ENCODE measurements at places on chromosomes 13 and 19.

DNA sequence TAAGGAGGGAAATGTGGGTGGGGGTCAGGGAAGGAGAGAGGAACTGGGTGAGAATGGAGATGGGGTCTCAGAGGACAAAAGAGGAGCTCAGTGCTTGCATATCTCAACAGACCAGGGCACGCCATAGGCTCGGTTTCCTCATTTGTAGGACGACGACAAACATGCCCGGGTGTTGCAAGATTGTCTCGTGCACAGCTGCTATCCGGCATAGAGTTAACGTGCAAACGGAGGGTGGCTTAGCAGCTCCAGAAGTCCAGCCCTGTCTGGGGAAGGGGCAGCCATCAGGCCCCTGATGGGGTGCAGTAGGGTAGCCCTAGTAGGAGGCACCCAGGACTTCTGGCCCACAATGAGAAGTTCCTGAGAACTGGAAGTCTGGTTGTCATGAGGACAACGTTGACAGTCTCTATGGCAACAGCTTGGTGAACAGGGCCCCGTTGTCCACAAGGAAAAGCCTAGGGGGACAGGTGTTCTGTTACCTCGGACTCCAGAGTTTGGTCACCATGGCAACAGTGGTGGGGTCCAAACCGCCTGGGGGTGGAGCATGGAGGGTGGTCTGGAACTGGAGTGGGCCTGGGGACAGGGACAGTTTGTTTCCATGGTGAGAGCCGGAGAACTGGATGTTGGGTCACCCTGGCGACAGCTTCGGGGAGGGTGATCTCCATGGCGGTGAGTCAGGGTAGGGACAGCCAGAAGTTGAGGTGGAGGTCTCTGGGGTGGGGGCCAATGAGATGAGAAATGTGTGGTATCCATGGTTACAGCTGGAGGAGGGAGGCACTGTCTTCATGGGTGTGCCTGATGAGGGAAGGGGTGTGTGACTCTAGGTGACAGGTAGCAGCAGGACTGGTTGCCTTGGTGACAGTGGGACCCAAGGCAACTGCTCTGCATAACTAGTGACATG, 16.8 kb downstream of the TM6SF2 start:
- no peak overlapping the region for H3K27ac ChIP-seq
- H3K4me1 ChIP-seq, result peaks cover 4% of the 10 kb centered on the region
- H3K36me3 ChIP-seq, result no peaks in the 10 kb centered on the region

- H3K27ac ChIP-seq, result no peak overlapping the region
- no peaks in the 10 kb centered on the region for H3K36me3 ChIP-seq
- H3K27me3 ChIP-seq, result no peaks in the 10 kb centered on the region
- DNase-seq, result no peak
- H3K4me1 ChIP-seq, result peaks cover 6% of the 10 kb centered on the region
These were observed 225.7 kb downstream of the LMO7 start for GRCh38 chr13:75861786-75862185.

GRCh38 chr19:17687857-17688784, at the start of gene UNC13A:
Gene UNC13A (minus strand): TSS chr19:17688354. CDS start chr19:17688199, 155 bp downstream.
- peaks cover 16% of the 10 kb centered on the region for H3K4me1 ChIP-seq
- no peaks in the 10 kb centered on the region for H3K27me3 ChIP-seq
- peak within 1 kb of the TSS; percentile 43 for H3K4me3 ChIP-seq
- H3K36me3 ChIP-seq, result no peaks in the 10 kb centered on the region
- peak; percentile 74 for DNase-seq

DNA sequence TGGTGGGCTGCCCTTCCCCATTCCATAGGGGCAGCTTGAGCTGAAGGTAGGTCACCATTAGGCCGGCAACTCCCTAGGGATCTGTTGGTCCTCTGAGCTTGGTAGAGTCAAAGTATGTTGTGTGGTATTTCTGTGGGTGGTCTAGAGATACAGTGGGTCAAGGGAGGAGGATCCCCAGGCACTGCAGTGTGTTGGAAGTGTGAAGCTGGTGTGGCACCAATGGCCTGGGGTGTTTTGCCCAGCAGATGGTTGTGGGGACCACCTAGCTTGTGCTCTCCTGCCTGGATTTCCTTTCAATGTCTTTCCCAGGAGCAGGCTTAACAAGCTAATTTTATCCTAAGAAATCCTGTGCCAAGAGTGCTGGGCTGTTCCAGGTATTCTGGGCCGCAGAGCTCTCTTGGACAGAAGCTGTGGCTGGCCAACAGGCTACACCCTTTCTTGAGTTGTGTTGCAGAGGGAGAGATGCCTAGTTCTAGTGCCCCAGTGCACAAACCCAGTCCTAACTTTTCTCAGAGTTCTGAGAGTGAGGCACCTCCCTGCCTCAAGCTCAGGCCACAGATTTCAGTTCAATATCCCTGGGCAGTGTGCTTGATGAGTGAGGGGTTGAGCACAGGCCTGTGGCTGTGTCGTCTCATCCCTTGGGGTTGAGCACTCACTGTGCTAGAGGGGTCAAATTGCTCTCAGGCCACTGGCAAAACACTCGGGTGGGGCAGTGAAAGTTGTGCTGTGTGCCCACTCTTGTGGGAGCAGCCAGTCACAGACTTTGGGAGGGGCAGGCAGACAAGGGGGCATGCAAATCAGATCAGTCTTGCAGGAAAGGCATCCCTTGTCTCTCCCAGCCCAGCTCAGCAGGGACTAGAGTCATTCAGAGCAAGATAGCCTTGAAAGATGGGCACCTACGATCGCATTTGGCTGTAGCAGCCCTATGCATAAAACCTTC, 1806.1 kb upstream of the MIR17HG start:
- no peaks in the 10 kb centered on the region for H3K27me3 ChIP-seq
- no peak for DNase-seq
- H3K4me3 ChIP-seq, result no peak overlapping the region
- H3K27ac ChIP-seq, result no peak overlapping the region
- no peaks in the 10 kb centered on the region for H3K4me1 ChIP-seq
- H3K36me3 ChIP-seq, result no peaks in the 10 kb centered on the region

GRCh38 chr19:41821003-41821735, 23.3 kb downstream of the LYPD4 start:
- DNase-seq, result peak; percentile 25
- no peaks in the 10 kb centered on the region for H3K4me1 ChIP-seq
- no peaks in the 10 kb centered on the region for H3K27me3 ChIP-seq
- H3K27ac ChIP-seq, result no peak overlapping the region
- H3K36me3 ChIP-seq, result no peaks in the 10 kb centered on the region

DNA sequence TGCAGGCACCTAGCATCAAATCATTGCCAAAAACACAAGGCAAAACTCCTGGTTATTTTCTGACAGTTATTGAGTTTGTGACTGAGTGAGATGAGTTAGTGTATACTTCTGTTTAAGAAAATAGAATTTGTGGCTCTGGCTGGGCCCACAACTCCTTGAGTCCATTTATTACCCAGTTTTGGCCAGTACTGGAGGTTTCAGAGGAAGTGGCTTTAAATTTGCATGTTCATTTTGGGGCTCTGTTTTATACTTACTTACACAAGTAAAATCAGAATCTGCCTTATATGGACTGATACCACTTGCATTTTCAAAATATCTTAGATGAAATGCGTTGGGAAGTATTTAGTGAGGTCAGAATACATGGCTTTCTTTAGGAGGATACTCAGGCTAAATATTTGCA, 29.0 kb downstream of the TNFSF11 start:
- H3K36me3 ChIP-seq, result no peaks in the 10 kb centered on the region
- no peak overlapping the region for H3K27ac ChIP-seq
- H3K27me3 ChIP-seq, result no peaks in the 10 kb centered on the region
- H3K4me3 ChIP-seq, result no peak overlapping the region

DNA sequence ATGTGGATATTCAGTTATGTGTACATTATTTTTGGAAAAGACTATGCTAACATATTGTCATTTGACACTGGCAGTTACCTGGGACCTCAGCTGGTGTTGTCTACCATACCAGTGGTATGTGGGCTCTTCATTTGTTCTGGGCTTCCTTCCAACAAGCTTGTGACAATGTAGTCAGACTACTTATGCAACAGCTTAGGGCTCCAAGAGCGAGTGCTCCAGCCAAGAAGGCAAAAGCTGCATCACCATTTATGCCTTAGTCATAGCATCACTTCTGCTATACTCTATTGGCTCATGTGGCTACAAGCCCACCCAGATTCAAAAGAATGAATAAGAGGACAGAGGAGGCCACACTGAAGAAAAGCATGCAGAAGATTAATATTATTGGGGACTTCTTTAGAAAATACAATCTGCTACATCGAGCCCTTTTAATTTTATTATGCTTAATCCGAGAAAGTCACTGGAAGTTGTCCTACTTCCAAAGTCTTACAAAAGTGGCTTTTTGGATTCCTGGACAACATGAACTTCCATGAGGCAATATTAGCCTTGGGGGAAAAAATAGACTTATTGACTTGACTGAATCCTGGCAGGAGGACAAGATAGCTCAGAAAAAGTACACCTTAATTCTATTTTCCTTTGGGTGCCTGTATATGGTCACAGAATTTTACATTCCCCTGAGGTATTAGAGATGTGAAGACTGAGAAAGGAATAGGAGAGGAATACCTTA, 529.4 kb upstream of the HTR2A start:
- no peaks in the 10 kb centered on the region for H3K36me3 ChIP-seq
- no peaks in the 10 kb centered on the region for H3K4me1 ChIP-seq
- H3K27ac ChIP-seq, result no peak overlapping the region
- H3K4me3 ChIP-seq, result no peak overlapping the region

GRCh38 chr19:15379999-15380647, 536 bp upstream of the AKAP8 start:
- H3K27me3 ChIP-seq, result no peaks in the 10 kb centered on the region
- no peaks in the 10 kb centered on the region for H3K36me3 ChIP-seq
- H3K4me1 ChIP-seq, result peaks cover 22% of the 10 kb centered on the region
- H3K4me3 ChIP-seq, result peak overlapping the region; percentile 76

DNA sequence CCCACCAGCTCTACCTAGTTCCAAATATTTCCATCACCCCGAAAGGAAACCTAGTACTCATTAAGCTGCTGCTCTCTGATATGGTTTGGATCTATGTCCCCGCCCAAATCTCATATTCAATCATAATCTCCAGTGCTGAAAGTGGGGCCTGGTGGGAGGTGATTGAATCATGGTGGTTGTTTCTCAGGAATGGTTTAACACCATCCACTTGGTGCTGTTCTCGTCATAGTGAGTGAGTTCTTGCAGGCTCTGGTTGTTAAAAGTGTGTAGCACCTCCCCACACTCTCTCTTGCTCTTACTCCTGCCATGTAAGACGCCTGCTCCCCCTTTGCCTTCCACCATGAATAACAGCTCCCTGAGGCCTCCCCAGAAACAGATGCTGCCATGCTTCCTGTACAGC, 43.4 kb upstream of the MED4 start:
- H3K4me3 ChIP-seq, result no peak overlapping the region
- no peak for DNase-seq
- no peaks in the 10 kb centered on the region for H3K27me3 ChIP-seq
- no peak overlapping the region for H3K27ac ChIP-seq
- H3K4me1 ChIP-seq, result no peaks in the 10 kb centered on the region

- H3K4me1 ChIP-seq, result no peaks in the 10 kb centered on the region
- no peaks in the 10 kb centered on the region for H3K27me3 ChIP-seq
These were observed 364.0 kb downstream of the LMO7 start for GRCh38 chr13:76000131-76000530.

GRCh38 chr13:50672025-50672424, 171.5 kb downstream of the DLEU7 start:
- peak; percentile 66 for DNase-seq
- H3K36me3 ChIP-seq, result no peaks in the 10 kb centered on the region
- H3K4me1 ChIP-seq, result peaks cover 17% of the 10 kb centered on the region
- no peak overlapping the region for H3K27ac ChIP-seq

DNA sequence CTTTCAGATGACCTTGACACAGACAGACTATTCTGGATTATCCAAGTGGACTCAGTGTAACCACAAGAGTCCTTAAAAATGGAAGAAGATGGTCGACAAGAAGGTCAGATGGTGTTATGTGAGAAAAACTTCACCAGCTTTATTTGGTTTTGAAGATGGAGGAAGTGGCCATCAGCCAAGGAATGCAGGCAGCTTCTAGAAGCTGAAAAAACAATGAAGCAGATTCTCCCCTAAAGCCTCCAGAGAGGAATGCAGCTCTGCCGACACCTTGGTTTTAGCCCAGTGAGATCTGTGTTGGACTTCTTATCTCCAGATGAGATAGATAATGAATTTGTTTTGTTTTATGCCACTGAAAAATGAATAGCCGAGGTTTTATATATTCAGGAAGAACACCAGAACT, 501.5 kb downstream of the DCT start:
- no peak for DNase-seq
- no peaks in the 10 kb centered on the region for H3K4me1 ChIP-seq
- no peak overlapping the region for H3K4me3 ChIP-seq
- no peaks in the 10 kb centered on the region for H3K36me3 ChIP-seq
- H3K27ac ChIP-seq, result no peak overlapping the region

GRCh38 chr19:45785097-45785496, 2.8 kb upstream of the DMPK start:
- no peak overlapping the region for H3K4me3 ChIP-seq
- H3K36me3 ChIP-seq, result no peaks in the 10 kb centered on the region
- H3K27me3 ChIP-seq, result no peaks in the 10 kb centered on the region
- no peak overlapping the region for H3K27ac ChIP-seq
- no peak for DNase-seq

- no peaks in the 10 kb centered on the region for H3K4me1 ChIP-seq
- DNase-seq, result no peak
- H3K27me3 ChIP-seq, result no peaks in the 10 kb centered on the region
- H3K36me3 ChIP-seq, result no peaks in the 10 kb centered on the region
These were observed 221.8 kb downstream of the OXGR1 start for GRCh38 chr13:96772426-96772825.

- H3K27me3 ChIP-seq, result no peaks in the 10 kb centered on the region
- H3K4me3 ChIP-seq, result no peak overlapping the region
- H3K36me3 ChIP-seq, result no peaks in the 10 kb centered on the region
These were observed 109.2 kb downstream of the PCDH17 start for GRCh38 chr13:57740719-57741118.
